ENCODE measurements at places on chromosomes 4 and X.

GRCh38 chr4:152356428-152357034 is 179.4 kb downstream of the FBXW7 start:
- no peak for DNase-seq

- no peak for DNase-seq
Observed at GRCh38 chrX:123336666-123337065, 152.6 kb downstream of the GRIA3 start.

GRCh38 chrX:9786798-9787635 is 788 bp downstream of the SHROOM2 start:
- DNase-seq = no peak

DNA sequence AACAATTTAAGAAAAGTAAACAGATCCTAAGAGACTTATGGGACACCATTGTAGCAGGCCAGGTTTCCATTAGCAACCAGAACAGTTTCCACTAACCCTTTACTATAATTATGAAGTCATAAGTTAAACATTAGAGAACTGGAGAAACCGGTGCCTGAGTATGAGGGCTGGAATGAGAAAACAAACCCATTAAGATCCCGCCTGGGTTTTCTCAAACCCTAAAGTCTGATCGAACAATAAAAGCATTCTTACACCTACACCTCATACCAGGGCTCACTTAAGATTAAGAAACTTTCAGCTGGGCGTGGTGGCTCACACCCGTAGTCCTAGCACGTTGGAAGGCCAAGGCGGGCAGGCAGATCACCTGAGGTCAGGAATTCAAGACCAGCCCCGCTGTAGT is 13.7 kb upstream of the DHX15 start:
- no peak for DNase-seq

- DNase-seq = no peak
Observed at GRCh38 chr4:7213807-7214206, 21.5 kb downstream of the SORCS2 start.

- DNase-seq = peak; percentile 50
Observed at GRCh38 chrX:45803383-45803921, 602.8 kb upstream of the DIPK2B start.

DNA sequence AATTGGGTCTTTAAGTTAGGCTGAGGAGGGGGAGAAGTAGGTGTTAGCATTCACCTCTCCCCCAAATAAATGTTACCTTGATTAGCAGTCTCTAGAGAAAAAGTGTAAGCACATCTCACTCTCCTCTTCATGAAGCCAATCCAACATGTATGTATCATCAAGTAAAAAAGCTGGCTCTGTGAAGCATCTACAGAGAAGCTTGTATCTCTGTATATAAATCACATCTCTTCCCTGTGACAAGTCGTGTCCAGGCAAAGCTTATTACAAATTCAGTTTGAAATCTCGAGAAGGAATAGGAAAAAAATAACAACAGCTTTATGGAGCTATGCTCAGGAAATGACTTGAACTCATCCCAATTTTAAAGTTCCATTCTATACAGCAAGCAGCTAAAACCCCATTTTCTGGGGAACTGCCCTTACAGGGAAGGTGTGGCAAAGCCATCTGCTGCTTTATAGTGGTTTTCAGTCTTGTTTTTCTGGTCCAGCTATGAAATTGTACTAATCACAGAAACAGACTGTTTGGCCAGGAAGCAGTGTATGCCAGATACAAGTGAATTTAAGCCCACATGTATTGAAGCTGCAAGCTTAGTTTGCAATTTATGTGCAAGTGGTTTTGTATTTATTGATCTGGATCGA is 313.3 kb upstream of the NOCT start:
- no peak for DNase-seq

- DNase-seq = no peak
Observed at GRCh38 chr4:2303121-2303685, 41.3 kb upstream of the MXD4 start.

DNA sequence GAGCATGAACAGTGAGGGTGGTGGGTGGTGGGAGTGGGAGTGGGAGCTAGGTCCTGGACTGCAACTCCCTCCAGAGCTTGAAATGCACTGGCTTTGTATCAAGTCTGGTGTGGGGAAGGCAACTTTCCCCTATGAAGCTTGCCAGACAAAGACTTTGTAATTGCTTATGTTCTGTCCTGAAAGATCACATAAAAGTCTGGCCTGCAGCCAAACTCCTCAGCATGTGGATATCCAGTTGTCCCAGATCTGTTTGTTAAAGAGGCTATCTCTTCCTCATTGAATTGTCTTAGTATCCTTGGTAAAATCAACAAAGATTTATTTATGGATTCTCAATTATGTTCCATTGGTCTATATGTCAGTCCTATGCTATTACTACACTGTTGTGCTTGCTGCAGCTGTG is 607.9 kb downstream of the GLUD2 start:
- DNase-seq = no peak

DNA sequence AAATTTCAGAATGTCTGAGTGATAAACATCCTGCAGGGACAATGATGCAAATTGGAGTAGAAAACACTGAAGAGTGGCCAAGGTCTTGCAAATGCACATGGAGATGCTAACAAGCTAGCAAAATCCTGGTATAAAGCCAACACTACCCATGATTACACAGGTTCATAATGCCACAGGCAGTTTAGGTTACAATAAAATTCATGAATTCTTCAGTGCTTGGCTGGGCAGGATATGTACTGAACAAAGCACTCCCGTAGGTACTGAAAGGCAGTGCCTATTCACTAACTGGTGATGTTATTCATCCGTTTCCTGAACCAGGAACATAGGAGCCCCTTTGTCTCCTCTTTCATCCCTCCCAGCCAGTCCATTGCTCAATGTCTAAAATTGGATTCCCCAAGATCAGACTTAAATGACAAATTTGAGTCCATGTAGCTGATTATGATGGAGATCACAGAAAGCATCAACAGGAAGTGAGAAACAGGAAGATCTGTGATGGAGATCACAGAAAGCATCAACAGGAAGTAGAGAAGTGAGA is 244.5 kb downstream of the DMD start:
- no peak for DNase-seq

- DNase-seq = no peak
Observed at GRCh38 chrX:29851857-29852605, 363.3 kb upstream of the MAGEB2 start.

- DNase-seq = no peak
Observed at GRCh38 chr4:86959588-86960500, 25.0 kb downstream of the AFF1 start.

DNA sequence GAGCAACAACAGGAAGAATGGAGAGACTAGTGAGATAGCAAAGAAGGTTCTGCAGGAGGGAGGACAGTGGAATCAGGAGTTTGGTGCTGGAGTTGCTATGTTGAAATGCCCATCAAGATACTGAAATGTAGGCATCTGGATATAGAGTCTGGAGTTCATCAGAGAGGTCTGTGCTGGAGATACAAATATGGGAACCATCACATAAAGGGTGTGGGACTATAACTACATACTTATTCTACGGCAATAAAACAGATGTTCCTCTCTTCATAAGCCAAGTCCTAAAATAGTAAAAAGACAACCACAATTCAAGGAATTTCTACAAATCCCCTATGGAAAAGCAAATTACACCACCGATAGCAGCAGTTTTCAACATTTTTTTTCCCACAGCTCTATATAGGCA is 1.6 kb downstream of the MED14 start:
- no peak for DNase-seq

GRCh38 chr4:162952232-162952631 is 214.5 kb downstream of the NAF1 start:
- DNase-seq = no peak

GRCh38 chr4:38185406-38186144 is 225.4 kb downstream of the PTTG2 start:
- no peak for DNase-seq

- no peak for DNase-seq
Observed at GRCh38 chrX:29617725-29618124, 597.6 kb upstream of the MAGEB2 start.

DNA sequence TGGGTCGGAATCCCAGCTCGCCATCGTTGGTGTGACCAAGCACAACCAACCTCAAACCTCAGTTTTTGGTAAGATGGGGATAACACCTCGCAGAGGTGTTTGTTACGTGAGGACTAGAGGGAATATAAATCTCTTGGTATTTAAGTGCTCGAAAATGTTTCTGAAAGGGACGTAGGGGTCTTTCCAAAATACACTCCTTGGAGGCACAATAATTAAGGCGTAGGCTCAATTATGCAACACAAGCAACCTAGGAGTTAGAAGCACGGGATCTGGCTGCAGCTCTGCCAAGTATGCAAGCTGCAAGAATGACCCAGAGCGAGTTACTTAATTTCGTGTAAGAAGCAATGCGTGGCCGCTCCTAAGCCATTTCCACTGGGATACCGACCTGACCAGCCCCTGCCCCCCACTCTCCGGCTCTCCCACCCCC is 552 bp downstream of the ADH5 start:
- no peak for DNase-seq

GRCh38 chrX:134692990-134693389 is 34.7 kb upstream of the PLAC1 start:
- no peak for DNase-seq

- no peak for DNase-seq
Observed at GRCh38 chr4:17260166-17260907, 251.6 kb downstream of the QDPR start.

DNA sequence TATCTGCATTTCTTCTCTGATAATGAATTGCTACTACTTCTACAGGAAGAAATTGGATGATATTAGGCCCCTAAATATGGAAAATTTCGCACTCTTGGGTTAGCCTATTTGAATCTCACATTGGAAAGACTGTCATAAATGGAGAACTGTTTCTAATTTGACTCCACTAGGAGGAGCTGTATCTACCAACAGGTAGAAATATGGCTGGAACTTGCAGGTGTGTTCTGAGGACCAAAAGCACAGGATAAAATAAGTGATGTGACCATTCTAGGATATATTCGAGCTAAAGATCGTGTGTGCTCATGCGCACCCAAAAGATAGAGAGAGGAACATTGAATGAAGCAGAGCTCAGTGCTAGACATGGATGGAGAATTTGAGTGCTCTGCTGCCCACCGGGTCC is 4.8 kb upstream of the NKAP start:
- DNase-seq = no peak

- no peak for DNase-seq
Observed at GRCh38 chr4:144288011-144288903, 147.7 kb upstream of the GYPA start.

Data from activated naive CD4-positive, alpha-beta T cell treated with Interleukin-2 at 50 U/mL for 16 hours (primary cell).